ENCODE measurements at places on chromosomes 2 and 18. TPM values are rescaled to one million over a fixed set of nuclear protein-coding genes. Genes with fewer than 3 reads are reported as not detected.

DNA sequence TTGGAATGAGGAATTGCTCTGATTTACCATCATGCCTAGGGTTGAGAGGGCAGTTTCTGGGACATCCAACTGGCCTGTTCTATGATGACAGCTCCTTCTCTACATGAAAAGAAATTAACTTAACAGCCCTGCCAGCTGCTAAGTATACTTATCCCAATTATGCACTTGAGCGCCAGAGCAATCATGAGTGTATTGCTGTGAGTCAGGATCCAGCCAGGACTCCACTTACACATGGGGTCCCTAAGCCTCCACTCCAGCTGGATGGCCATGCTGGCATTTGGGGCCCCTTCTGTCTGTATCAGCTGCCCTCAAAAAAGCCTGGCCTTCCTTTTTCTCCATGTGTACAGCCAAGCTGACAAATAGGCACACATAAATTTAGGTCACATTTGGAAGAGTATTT is 481.9 kb downstream of the TMX3 start:
- no peaks in the 10 kb centered on the region for H3K36me3 ChIP-seq
- no peaks in the 10 kb centered on the region for H3K27me3 ChIP-seq
- H3K27ac ChIP-seq = no peak overlapping the region
- H3K4me3 ChIP-seq = no peak overlapping the region
- H3K4me1 ChIP-seq = no peaks in the 10 kb centered on the region

Gene PRKAG3
- not detected for total RNA-seq

DNA sequence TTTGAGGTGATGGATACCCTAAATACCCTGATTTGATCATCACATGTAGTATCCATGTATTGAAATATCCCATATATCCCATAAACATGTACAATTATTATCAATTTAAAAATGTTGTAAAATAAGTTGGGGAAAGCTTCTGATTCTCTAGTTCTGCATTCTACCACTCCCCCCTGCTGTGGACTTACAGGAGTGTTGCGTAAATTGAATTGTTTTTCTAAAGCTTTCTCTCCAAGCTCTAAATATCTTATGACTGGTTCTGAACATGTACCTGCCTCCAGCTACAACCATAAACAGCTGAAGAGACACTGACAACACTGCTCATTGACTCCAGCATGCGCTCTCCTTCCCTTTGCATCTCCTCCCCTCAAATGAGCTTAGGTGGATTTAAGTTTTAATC is 145.2 kb downstream of the MGAT5 start:
- no peaks in the 10 kb centered on the region for H3K4me1 ChIP-seq
- DNase-seq = no peak
- H3K36me3 ChIP-seq = peaks cover 9% of the 10 kb centered on the region
- no peak overlapping the region for H3K27ac ChIP-seq
- no peak overlapping the region for H3K4me3 ChIP-seq

GRCh38 chr2:150859162-150859561 is 371.7 kb upstream of the RND3 start:
- no peak overlapping the region for H3K4me3 ChIP-seq
- no peak overlapping the region for H3K27ac ChIP-seq
- DNase-seq = no peak
- H3K36me3 ChIP-seq = no peaks in the 10 kb centered on the region
- H3K4me1 ChIP-seq = no peaks in the 10 kb centered on the region
- peaks cover 4% of the 10 kb centered on the region for H3K27me3 ChIP-seq

DNA sequence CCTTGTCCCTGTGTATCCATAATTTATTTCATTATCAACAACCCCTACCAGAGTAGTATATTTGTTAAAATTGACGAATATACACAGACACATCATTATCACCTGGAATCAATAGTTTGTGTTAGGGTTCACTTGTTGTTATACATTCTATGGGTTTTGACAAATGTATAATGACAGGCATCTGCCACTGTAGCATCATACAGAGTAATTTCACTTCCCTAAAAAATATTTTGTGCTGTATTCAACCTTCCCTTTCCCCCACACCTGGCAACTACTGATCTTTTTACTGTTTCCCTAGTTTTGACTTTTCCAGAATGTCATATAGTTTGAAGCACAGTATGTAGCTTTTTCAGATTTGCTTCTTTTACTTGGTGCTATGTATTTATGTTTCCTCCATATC is 132.0 kb downstream of the ZNF804A start:
- no peaks in the 10 kb centered on the region for H3K36me3 ChIP-seq
- no peaks in the 10 kb centered on the region for H3K4me1 ChIP-seq
- no peak overlapping the region for H3K27ac ChIP-seq
- no peak overlapping the region for H3K4me3 ChIP-seq
- DNase-seq = no peak

Gene LHCGR
- total RNA-seq = not detected

DNA sequence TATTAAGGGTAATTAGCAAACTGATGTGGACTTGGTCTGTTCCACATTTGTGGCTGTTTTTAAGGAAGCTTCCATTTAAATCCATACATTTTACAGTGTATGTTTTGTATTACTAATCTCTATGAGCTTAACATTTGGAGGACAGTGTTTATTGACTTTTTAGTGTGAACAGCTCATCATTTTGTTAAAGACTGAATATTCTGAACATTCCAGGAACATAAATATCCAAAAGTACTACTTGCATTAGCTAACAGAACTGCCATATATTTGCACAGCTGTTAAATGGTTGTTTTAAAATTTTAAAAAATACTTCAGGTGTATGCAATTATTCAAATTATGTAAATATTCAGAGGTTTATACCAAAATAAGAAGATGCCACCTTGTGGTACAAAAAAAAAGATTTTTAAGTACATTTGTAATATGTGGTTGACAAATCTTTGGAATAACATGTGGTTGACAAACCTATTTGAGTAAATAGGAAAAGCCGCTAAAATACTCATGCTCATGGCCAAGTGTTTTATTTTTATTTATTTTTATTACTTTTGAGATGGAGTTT is 439.7 kb upstream of the FANCL start:
- no peak overlapping the region for H3K4me3 ChIP-seq
- no peak overlapping the region for H3K27ac ChIP-seq
- no peak for DNase-seq
- H3K36me3 ChIP-seq = no peaks in the 10 kb centered on the region
- H3K27me3 ChIP-seq = peaks cover 2% of the 10 kb centered on the region

GRCh38 chr2:16255120-16255519 is 314.8 kb downstream of the MYCN start:
- no peak overlapping the region for H3K27ac ChIP-seq
- no peaks in the 10 kb centered on the region for H3K36me3 ChIP-seq
- no peaks in the 10 kb centered on the region for H3K27me3 ChIP-seq
- H3K4me1 ChIP-seq = peaks cover 13% of the 10 kb centered on the region

GRCh38 chr18:49922228-49922627 is 108.9 kb upstream of the ACAA2 start:
- H3K4me1 ChIP-seq = no peaks in the 10 kb centered on the region
- no peak overlapping the region for H3K27ac ChIP-seq
- no peak overlapping the region for H3K4me3 ChIP-seq
- peaks cover 17% of the 10 kb centered on the region for H3K27me3 ChIP-seq

Gene KCNG2
- total RNA-seq = not detected

Gene CCDC68
- not detected for total RNA-seq

DNA sequence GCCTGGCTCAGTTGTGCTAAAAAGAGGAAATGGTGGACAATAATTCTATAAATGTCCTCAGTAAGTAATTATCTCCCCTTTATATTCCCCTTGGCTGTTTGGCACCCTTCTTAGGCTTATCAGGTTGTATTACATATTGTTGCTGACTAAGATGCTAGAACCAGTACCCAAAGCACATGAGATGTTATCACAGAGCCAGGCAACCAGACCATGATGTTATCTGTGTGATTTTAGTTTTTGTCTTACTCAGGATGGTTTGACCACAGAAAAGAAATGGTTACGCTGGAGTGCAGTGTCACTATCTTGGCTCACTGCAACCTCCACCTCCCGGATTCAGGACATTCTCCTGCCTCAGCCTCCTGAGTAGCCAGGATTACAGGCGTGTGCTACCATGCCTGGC is 15.2 kb downstream of the R3HDM1 start:
- H3K27ac ChIP-seq = no peak overlapping the region
- peaks cover 6% of the 10 kb centered on the region for H3K4me1 ChIP-seq
- no peaks in the 10 kb centered on the region for H3K36me3 ChIP-seq
- H3K4me3 ChIP-seq = no peak overlapping the region
- no peak for DNase-seq

Data from activated naive CD4-positive, alpha-beta T cell treated with anti-CD3 and anti-CD28 coated beads for 36 hours (primary cell).